ENCODE measurements at places on chromosomes 4 and X.

GRCh38 chr4:111985426-111985825 is 159.8 kb upstream of the FAM241A start:
- no peak for DNase-seq

- DNase-seq = no peak
Measured at GRCh38 chr4:6873792-6874461, 35.7 kb upstream of the TBC1D14 start.

GRCh38 chr4:119506806-119507205 is 121.8 kb downstream of the PDE5A start:
- no peak for DNase-seq

GRCh38 chr4:140152013-140152703 is 1.8 kb downstream of the MAML3 start:
- no peak for DNase-seq

- DNase-seq = no peak
Measured at GRCh38 chr4:188139671-188140070, 430 bp downstream of the TRIML1 start.

DNA sequence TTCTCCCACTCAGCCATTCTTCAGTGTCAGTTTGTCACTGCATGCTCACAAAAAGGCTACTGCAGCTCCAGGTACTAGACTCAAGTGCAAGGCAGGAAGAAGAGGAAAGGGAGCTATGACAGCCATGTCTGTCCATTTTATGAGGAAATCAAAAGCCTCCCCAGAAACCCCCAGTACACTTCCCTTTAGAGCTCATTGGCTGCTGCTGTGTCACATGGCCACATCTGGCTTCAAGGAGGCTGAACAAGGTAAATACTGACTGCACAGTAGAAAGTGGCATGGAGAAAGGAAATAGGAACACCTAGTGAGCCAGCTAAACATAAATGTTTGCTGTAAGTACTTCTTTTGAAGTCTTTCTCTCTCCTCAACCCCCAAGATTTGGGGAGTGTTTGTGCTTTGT is 67.2 kb upstream of the FRAS1 start:
- no peak for DNase-seq

GRCh38 chr4:87316961-87317360 is 5.7 kb downstream of the HSD17B13 start:
- no peak for DNase-seq

All from fibroblast of skin of left quadriceps (primary cell).